ENCODE measurements at places on chromosomes 2 and 18. TPM values are rescaled to one million over a fixed set of nuclear protein-coding genes. Genes with fewer than 3 reads are reported as not detected.

The DYNAP gene
- polyA plus RNA-seq, result not detected

The CASP10 gene
- polyA plus RNA-seq, result 17.7 TPM

The RGPD3 gene
- polyA plus RNA-seq, result not detected

The MOGAT1 gene
- not detected for polyA plus RNA-seq

The PRKAG3 gene
- not detected for polyA plus RNA-seq

The SLC16A14 gene
- polyA plus RNA-seq, result not detected

The TUBB6 gene
- polyA plus RNA-seq, result 15.8 TPM

The SNRPD1 gene
- polyA plus RNA-seq, result 50.9 TPM

The CCDC102B gene
- 1.4 TPM for polyA plus RNA-seq

The FECH gene
- 23.3 TPM for polyA plus RNA-seq

The ABCG8 gene
- not detected for polyA plus RNA-seq
